ENCODE measurements at places on chromosomes 7 and 10.

DNA sequence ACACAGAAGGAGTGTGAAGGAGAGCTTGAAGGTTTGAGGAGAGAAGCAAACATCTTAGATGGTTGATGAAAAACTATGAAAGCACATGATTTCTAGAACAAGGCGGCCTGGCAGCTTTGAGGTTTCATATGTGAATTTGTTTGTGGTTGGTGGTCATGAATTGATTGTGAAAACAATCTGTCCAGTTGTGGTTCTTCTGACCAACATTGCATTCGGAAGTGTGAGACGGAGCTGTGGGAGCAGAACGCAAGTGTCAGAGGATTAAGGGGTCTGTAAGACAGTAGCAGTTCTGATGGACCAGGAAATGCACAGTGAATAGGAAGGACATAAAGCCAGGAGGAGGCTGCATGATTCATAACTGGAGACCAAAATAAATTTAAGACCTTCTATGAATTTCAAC is 594.6 kb downstream of the NXPH1 start:
- DNase-seq, result no peak

DNA sequence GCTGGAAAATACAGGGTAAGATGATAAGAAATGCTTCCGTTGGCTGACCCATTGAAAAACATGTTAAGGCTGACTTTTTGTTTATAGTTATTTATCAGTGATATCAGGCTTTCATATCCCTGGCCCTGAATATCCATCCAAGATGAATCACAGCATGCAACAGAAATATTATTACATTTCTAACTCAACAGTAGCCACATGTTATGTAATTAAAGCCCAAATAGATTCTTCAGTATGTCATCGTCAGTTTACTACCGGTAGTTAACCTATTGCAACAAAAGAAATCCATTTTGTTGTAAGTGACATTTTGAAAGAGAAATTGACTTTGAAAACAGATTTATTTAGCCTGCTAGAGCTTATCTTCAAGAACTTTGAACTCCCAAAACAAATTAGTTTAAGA is 354.1 kb upstream of the CELF2 start:
- DNase-seq, result no peak

DNA sequence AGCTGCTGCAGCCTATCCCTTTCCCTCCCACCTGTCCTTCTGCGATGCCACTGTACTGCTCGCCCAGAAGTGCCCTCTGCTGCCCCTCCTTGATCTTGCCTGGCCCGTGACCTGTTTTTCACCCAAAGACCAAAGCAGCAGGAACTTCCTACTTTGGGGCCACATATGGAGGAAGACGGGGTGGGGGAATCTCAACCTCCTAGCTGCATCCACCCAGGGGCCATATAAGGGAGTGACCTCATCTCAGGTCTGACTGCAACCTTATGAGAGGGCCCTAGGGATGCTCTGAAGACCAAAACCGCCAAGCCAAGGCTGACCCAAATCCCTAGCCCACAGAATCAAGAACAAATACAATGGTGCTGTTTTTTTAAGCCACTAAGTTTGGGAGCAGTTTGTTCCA is 15.7 kb downstream of the PRKCQ start:
- no peak for DNase-seq

- DNase-seq, result no peak
Measured at GRCh38 chr7:47299496-47299895, 282.4 kb downstream of the TNS3 start.

GRCh38 chr7:15853832-15854470 is 167.5 kb upstream of the MEOX2 start:
- no peak for DNase-seq

DNA sequence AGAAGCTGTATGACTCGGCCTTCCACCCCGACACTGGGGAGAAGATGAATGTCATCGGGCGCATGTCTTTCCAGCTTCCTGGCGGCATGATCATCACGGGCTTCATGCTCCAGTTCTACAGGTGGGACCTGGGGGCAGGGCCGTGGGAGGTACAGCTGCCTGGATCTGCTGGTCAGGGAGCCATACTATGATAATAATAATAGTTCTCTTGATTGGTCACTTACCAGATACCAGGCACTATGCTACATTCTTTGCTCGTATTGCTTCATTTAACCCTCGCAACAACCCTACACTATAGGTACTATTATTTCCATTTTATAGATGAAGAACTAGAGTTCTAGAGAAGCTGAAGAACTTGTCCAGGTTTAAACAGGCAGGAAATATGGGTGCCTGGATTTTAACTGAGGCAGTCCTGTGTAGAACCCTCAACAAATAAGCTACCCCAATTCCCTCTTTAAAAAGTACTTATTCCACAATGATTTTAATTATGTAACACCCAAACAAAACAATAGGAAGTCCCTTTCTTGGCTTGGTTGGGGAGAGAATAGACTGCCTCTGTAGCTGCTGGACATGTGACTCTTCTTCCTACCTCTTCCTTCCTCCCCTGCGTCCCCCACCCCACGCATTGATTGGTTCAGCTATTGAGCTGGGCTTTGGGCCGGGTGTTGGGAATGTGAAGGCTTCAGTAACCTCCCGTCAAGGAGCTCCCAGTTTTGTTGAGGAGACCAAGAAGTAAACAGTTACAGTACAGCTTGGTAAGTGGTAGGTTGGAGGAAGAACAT is 12.8 kb downstream of the SFXN2 start:
- DNase-seq, result no peak

DNA sequence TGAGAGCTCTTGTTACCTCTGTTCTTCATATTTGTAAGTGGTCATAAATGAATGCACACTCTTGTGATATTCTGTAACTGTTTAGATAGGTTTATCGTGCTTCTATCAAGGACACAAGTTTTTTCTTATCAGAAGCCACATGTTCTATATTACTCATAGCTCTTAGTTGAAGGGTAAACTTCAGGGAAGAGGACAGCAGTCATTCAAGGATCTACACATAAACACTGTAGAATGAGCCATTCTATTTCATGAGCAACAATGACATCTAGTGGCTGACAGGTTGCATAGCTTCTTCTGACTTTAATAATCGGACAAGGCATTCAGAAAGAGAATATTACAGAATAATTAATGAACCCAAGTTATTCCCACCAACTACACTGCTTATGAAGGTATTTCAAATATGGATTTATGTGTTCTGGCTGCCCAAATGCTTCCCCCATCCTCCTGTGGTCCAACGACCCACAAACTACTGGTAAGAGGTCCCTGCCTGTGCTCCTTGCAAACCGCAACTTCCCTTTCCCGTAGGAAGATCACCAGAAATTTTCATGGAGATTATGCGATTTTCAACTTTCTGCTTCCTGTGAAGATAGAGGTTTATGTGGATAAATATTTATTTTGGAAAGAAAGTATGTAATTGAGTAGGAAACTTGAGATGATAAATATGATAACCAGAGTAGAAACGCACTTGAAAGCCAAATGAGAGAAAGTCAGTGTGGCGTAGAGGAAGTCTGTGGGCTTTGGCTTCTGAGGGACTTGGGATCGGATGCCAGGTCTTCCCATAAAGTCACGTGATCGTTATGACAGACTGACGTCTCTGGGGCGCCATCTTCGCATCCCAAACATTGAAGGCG is 16.8 kb upstream of the ABCB5 start:
- peak; percentile 63 for DNase-seq

DNA sequence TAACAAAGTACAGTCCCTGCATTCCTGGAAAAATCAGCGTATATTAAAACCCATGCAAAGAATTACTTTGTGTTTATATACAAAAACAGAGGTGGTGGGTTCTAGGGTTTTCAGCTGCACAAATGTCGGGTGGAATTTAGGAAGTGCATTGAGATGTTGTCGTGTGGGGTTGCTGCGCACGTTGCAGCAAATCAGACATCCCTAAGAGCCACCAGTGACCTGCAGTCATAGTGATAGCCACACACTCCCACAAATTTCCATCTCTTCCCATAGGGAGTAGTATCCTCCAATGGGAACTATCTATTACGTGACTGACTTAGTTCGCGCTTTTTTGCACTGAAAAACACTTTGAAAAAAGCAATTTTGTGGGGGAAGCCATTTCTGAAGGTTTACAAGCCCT is 375.2 kb upstream of the GALNT17 start:
- DNase-seq, result no peak

DNA sequence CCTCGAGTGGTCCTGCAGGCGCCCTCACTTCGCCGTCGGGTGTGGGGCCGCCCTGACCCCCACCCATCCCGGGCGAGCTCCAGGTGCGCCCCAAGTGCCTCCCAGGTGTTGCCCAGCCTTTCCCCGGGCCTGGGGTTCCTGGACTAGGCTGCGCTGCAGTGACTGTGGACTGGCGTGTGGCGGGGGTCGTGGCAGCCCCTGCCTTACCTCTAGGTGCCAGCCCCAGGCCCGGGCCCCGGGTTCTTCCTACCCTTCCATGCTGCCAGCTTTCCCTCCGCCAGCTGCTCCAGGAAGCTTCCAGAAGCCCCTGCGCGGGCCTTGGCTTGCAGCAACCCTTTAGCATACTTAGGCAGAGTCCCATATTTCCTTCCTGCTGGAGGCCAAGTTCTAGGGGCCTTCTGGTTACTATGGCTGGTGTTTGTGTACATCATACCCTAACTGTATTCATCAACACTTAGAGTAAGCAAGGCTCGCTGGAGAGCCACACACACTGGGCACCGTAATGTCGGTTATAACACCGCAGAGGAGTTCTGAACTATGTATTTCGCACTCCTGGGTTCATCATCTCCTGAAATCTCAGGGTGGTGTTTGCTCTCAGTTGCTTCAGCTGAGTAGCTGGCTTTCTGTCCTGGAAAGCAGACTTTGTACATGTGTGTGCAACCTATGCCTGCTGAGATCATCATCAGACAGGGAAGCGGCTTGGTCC is 471 bp downstream of the MGMT start:
- DNase-seq, result no peak

DNA sequence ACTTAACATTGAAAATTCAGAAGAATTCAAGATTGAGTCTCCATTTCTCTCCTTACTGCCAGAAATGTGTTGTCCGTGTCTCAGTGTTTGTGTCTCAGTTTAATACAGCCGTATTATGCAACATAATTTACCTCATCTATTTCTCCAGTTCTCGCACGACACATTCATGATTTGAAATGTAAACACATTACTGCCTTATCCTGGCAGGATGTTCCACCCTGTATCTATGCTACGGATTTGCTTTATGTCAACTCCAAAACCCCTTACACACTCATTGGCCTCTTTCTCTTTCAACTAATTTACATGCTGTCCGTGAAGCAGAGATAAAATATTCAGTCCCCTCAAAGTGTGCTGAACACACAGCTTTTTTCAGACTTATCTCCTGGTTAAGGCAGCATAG is 653.7 kb upstream of the SEMA3D start:
- DNase-seq, result no peak

GRCh38 chr10:17062955-17063484 is 66.6 kb downstream of the CUBN start:
- peak; percentile 76 for DNase-seq

DNA sequence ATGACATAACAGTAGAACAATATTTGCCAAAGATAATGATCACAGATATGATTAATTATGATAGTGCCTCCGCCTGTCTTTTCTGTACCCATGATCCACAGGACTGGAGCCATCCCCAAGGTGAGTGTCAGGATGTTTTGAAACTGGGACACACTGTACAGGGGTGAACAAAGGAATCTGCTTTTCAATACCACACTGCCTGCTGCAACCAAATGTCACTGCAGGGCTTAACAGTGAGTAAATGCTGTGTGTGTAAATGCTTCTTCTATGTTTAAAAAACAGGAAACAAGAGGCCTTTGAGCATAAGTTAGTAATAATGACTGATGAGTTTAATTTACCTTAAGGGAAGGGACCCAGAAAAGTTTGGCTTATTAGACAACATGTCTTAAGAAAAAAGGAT is 65.2 kb downstream of the HBP1 start:
- no peak for DNase-seq

DNA sequence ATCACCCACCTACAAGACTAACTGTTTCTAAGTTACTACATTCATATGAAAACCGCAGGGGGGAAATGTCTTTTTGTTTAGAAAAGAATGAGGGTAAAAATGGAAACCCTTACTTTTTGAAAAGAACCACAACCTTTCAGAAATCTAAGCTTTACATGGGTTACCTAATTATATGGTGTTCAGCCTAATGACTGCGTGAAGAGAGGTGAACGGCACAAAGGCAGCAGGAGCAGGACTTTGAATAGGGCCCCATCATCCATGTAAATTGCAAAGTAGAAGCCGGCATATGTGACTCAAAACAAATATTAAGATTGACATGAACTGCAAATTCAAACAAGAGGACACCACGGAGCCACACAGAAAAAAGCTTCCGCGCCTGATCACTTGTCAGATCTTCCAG is 25.1 kb downstream of the NEBL start:
- no peak for DNase-seq

DNA sequence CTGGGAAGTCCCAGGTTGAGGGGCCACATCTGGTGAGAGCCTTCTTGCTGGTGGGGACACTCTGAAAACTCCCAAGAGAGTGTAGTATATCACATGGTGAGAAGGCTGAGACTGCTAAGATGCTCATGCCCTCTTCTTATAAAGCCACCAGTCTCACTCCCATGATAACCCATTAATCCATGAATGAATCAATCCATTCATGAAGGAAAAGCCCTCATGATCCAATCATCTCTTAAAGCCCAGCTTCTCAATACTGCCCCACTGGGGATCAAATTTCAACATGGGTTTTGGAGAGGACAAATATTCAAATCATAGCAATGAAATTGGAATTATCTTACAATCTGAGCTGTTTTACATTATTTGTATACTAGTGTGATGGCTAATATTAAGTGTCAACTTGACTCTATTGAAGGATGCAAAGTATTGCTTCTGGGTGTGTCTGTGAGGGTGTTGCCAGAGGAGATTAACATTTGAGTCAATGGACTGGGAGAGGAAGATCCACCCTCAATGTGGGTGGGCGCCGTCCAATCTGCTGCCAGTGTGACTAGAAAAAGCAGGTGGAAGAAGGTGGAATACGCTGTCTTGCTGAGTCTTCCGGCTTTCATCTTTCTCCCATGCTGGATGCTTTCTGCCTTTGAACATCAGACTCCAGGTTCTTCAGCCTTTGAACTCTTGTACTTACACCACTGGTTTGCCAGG is 14.3 kb upstream of the UBE2D1 start:
- no peak for DNase-seq

DNA sequence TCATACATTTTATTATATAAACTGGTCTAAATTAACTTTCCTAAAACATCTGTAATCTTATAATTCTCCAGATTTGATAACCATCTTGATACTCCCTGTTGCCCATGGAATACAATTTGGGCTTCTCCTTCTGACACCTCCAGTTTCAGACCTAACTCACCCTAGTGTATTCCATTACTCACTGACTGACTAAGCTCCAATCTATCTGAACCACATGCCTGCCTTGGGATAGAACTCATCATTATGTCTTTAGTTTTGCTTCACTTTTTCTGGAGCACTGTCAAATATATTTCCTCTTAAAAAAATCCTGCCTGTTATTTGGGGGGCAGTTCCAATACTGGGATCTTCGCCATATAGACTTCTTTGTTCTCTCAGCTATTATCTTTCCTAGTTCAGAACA is 4.9 kb upstream of the FOXP2 start:
- DNase-seq, result no peak

- no peak for DNase-seq
Measured at GRCh38 chr7:17758008-17758407, 182.3 kb downstream of the SNX13 start.

- DNase-seq, result no peak
Measured at GRCh38 chr10:131656431-131656841, 244.4 kb upstream of the PPP2R2D start.
